ENCODE measurements at places on chromosomes 7 and 10. TPM values are rescaled to one million over a fixed set of nuclear protein-coding genes. Genes with fewer than 3 reads are reported as not detected.

Gene CDH23
- under 0.01 TPM for total RNA-seq

Gene TDRD1
- 5.1 TPM for total RNA-seq

Gene XPNPEP1
- 124 TPM for total RNA-seq

Gene RBP3
- total RNA-seq = not detected

Gene KEL
- total RNA-seq = not detected

Gene VIPR2
- 0.28 TPM for total RNA-seq

Gene FAM25C
- total RNA-seq = not detected

Gene SPDYE9
- not detected for total RNA-seq

Gene DNAH11
- 4.0 TPM for total RNA-seq

Gene SPDYE2B
- total RNA-seq = not detected

Gene PCLO
- total RNA-seq = 0.19 TPM

Gene ITIH2
- total RNA-seq = not detected

Gene GPR15LG
- not detected for total RNA-seq

Gene STOX1
- total RNA-seq = under 0.01 TPM

Gene CHST12
- total RNA-seq = 6.1 TPM
